ENCODE measurements at places on chromosomes 13 and 19.

- no peaks in the 10 kb centered on the region for H3K27me3 ChIP-seq
- no peak overlapping the region for H3K4me3 ChIP-seq
- no peak for DNase-seq
- H3K27ac ChIP-seq: no peak overlapping the region
- no peaks in the 10 kb centered on the region for H3K36me3 ChIP-seq
Measured at GRCh38 chr13:57823704-57824103, 192.2 kb downstream of the PCDH17 start.

GRCh38 chr13:95535243-95535642, 17.3 kb upstream of the CLDN10 start:
- H3K36me3 ChIP-seq: no peaks in the 10 kb centered on the region
- no peak for DNase-seq
- H3K4me1 ChIP-seq: no peaks in the 10 kb centered on the region
- peaks cover 24% of the 10 kb centered on the region for H3K27me3 ChIP-seq
- no peak overlapping the region for H3K4me3 ChIP-seq

DNA sequence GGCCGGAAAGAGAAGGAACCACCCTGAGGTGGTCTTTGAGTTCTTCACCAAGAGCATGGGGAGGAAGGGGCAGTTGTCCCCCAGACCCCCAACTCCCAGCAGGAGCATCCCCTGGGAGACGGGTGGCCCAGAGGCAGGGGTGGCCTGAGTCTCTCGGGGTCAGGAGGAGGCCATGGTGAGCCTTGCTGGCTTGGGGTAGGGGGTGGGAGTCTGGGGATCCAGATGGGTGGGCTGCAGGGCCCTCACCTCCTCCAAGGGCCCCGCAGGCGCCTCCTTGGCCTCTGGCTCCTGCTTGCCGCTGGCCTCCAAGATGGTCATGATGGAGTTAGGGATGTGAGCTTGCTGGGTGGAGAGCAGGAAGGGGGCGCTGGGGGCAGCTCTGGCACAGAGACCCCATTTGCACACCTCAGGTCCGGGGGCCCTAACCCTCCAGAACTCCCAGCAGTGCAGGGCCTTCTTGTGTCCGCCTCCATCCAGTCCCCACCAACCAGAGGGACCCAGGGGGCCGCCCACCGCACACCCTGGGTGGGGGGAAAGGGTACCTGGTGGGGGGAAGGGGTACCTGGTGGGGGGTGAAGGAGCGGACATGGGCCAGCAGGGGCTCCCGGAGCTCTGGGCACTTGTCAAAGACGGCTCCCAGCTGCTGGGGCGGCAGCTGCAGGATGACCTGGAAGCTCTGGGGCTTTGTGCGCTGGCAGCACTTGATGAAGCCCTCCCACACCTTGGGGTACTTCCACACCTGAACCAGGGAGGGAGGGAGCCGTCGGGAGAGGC, 1.3 kb upstream of the RSPH6A start:
- no peak for DNase-seq
- peaks cover 25% of the 10 kb centered on the region for H3K27me3 ChIP-seq
- H3K36me3 ChIP-seq: peaks cover 5% of the 10 kb centered on the region
- H3K4me3 ChIP-seq: peak overlapping the region; percentile 32
- peaks cover 4% of the 10 kb centered on the region for H3K4me1 ChIP-seq

- no peaks in the 10 kb centered on the region for H3K27me3 ChIP-seq
- H3K36me3 ChIP-seq: no peaks in the 10 kb centered on the region
- no peak for DNase-seq
- no peak overlapping the region for H3K27ac ChIP-seq
- H3K4me1 ChIP-seq: peaks cover 15% of the 10 kb centered on the region
- no peak overlapping the region for H3K4me3 ChIP-seq
Measured at GRCh38 chr13:40109351-40109844, 453.9 kb downstream of the COG6 start.

GRCh38 chr19:28208745-28209144, 1004.2 kb downstream of the UQCRFS1 start:
- H3K4me3 ChIP-seq: no peak overlapping the region
- no peak overlapping the region for H3K27ac ChIP-seq
- no peaks in the 10 kb centered on the region for H3K4me1 ChIP-seq
- no peak for DNase-seq

DNA sequence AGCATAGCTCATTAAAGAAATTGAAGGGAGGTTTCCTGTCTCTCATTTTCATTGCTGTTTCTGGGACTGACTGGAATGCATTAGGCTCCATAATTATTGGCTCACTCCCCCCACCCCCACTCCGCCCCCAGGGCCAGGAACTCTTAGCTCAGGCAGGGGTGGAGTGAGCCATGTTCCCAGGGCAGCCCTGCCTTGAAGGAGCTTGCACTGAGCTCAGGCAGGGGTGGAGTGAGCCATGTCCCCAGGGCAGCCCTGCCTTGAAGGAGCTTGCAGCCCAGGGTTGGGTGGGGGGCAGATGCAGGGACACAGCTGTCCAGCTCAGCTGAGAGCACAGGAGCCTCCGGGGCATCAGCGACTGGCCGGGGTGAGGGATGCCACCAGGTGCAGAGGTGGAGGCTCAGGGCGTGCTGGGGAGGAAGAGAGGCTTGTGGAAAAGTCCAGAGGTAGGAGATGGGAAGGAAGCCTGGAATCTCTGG, 39.1 kb upstream of the TFDP1 start:
- no peak for DNase-seq
- no peak overlapping the region for H3K4me3 ChIP-seq

DNA sequence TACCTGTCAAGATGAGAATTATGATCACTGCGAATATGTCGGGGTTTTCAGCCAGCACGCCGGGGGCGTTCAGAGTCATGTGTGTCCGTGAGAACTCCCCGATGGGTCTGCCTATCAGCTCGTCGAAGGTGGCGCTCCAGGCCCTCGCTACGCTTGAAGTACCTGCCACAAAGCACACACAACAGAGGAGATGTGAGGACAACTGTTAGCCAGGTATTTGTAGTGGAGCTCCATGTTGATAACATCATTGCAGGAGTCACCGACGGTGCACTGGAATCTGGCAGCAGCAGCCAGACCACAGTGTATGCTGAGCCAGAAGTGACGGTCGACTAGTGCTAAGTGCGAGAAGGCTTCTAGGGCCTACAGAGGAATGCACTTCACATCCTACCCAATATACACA, 62.7 kb downstream of the SLC7A1 start:
- H3K36me3 ChIP-seq: peaks cover 44% of the 10 kb centered on the region
- H3K27ac ChIP-seq: no peak overlapping the region
- no peaks in the 10 kb centered on the region for H3K27me3 ChIP-seq
- H3K4me3 ChIP-seq: no peak overlapping the region

DNA sequence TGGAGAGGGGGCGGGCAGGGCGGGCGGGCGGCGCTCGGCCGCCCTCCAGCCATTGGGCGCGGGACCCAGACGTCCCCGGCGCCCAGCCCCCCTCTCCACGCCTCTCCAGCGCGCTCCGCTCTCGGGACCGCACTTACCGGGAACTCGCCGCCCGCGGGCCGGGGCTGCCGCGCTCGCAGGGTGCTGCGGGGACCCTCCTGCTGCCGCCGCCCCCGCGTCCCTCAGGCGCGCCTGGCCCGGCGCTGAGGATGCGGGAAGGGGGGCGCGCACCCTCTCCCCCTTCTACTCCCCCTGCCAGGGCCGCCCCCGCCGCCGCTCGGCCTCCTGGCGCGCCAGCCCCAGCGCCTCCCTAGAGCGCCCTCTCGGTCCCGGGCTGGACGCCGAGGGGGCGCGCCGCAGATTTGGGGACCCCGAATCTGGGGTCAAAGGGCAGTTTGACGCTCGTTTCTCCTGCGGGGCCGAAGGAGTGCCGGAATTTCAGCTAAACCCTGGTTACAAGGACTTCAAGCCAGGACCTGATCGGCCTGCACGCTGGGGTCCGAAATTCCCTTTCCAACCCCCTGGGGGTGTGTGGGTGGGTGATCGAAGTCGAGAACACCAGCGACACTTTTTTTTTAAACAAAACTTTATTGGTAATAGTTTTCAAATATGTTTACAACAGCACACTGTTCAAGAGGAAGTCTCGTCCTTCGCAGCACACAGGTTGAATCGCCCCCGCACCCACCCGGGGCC, 696 bp upstream of the SAMD1 start:
- H3K4me3 ChIP-seq: peak overlapping the region; percentile 89
- H3K4me1 ChIP-seq: peaks cover 18% of the 10 kb centered on the region
- no peaks in the 10 kb centered on the region for H3K27me3 ChIP-seq
- H3K36me3 ChIP-seq: peaks cover 7% of the 10 kb centered on the region

DNA sequence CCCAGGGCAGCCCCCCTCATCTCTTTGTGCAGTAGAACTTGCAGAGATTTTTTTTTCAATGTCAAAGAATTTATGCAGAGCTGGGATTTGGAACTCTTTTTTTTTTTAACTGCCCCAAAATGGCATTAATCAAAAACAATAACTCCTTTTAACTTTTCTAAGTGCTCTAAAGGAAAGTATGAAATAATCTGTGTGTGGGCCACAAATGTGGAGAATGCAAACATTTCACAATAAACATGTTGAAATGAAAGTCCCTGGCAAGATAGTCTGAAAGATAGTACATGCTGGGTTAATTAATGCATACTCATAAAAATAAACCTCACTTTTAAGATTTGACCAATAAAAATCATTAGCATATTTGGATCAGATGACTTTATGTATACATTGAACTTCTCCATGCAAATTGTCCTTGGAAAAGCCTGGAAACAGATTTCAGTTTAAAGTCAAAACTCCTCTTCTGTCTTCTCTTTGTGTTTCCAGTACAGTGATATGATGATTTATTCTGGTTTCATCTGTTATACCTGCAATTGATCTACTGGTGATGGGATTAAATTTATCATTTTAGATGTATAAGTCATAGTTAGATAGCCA, 30.5 kb upstream of the ZNF536 start:
- no peak overlapping the region for H3K27ac ChIP-seq
- DNase-seq: no peak
- H3K27me3 ChIP-seq: no peaks in the 10 kb centered on the region

GRCh38 chr19:56912401-56913112, 72.0 kb upstream of the PEG3 start:
- H3K27ac ChIP-seq: no peak overlapping the region
- H3K36me3 ChIP-seq: no peaks in the 10 kb centered on the region
- H3K27me3 ChIP-seq: no peaks in the 10 kb centered on the region
- H3K4me3 ChIP-seq: no peak overlapping the region

GRCh38 chr19:58338825-58339558, 12.2 kb downstream of the ZSCAN22 start:
- no peak overlapping the region for H3K27ac ChIP-seq
- no peak for DNase-seq
- H3K36me3 ChIP-seq: peaks cover 15% of the 10 kb centered on the region

DNA sequence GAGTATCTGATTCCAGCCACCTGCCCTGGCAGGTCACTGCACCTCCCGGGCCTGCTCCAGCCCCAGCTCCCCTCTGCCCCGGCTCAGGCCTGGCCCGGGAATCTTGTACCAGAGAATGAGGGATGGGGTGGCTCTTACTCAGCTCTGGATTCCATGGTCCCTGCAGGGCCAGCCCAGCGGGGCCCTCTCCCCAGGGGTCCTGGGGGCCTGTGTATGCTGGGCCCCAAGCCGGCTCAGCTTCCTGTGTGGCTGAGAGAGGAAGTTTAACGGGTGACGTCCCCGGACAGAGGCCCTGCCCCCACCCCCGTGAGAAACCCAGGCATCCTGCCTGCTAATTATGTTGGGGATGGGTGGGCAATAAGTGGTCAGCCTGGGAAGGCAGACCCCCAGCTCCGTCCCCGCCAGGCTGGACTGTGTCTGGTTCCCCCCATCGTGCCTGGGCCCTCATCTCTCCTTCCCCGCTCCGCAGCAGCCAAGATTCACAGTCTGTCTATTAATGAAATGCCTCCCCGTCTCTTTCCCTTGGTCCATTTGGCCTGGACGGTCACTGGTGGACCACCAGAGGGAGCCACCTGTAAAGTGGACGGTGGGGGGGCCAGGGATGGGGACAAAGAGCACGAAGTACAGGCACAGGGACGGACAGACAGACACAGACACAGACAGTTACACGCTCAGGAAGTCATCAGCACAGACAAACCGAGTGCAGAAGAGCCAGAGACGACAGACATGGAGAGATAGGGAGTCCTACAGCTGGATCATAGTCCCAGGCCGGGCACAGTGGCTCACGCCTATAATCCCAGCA, at the start of gene DENND1C:
DENND1C (minus strand) TSS at position 247 of the 802 bp plus-strand sequence; CDS start at position 155, 92 bp downstream.
- peak within 1 kb of the TSS; percentile 99 for H3K27ac ChIP-seq
- peak within 1 kb of the TSS; percentile 99 for H3K4me3 ChIP-seq
- no peaks in the 10 kb centered on the region for H3K27me3 ChIP-seq

DNA sequence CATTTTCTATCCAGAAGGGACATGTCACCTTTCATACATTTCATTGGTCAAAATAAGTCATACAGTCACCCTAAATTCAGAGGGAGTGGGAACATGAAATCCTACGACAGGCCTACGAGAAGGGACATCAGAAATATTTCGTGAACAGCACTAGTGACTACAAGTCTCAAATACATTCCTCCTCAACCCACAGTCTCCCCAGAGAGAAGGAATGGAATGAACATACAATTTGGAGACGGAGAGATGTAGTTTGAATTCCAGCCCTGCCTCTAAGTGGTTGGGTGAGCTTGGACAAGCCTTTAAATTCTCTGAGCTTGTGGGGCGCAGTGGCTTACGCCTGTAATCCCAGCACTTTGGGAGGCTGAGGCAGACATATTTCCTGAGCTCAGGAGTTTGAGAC, 9.9 kb downstream of the SERTM1 start:
- H3K4me1 ChIP-seq: no peaks in the 10 kb centered on the region
- no peak for DNase-seq
- no peaks in the 10 kb centered on the region for H3K36me3 ChIP-seq
- no peak overlapping the region for H3K4me3 ChIP-seq

GRCh38 chr13:98203646-98204326, 26.7 kb upstream of the RNF113B start:
- H3K4me1 ChIP-seq: no peaks in the 10 kb centered on the region
- H3K27me3 ChIP-seq: peaks cover 14% of the 10 kb centered on the region
- no peak for DNase-seq
- H3K27ac ChIP-seq: no peak overlapping the region
- no peak overlapping the region for H3K4me3 ChIP-seq

GRCh38 chr19:30529876-30530275, 157.7 kb downstream of the ZNF536 start:
- no peak for DNase-seq
- no peak overlapping the region for H3K27ac ChIP-seq
- no peaks in the 10 kb centered on the region for H3K4me1 ChIP-seq
- H3K4me3 ChIP-seq: no peak overlapping the region
- no peaks in the 10 kb centered on the region for H3K36me3 ChIP-seq

DNA sequence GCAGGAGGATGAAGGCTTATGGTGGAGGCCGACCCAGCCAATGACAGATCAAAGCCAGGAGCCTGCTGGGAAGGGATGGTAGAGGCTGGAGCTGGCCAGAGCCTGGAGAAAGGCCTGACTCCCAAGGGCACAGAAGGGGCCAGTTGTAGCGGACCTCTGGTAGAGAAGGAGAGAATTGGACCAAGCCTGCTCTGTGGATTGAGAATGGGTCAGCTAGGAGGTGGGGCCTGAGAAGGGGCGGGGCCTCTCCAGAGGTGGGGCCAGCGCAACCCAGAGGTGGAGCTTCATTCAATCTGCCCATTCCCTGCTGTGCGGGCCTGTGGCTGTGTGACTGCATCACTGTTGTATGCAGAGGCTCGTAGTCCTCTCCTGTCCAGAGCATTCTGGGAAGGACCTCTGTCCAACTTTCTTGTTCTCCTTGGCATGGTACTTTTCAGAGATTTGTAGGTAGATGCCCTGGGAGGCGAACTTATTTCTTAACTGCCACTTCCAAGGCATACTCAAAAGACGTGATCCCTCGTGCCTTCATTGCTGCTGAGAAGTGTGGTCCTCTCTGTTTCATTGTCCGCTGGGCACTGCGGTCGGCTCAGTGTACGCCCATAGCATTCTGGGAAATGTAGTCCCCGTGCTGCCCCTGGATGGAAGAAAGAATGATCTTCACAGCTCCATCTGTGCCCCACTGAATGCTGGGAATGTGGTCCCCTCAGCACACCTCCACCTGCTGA, 6.7 kb downstream of the GRIN2D start:
- no peak overlapping the region for H3K4me3 ChIP-seq
- DNase-seq: no peak
- H3K27ac ChIP-seq: peak overlapping the region; percentile 81
- H3K27me3 ChIP-seq: peaks cover 19% of the 10 kb centered on the region
- H3K4me1 ChIP-seq: peaks cover 42% of the 10 kb centered on the region
- no peaks in the 10 kb centered on the region for H3K36me3 ChIP-seq

Measured in naive B cell (primary cell).